ENCODE measurements at places on chromosomes 1 and 21.
A peak's percentile ranks its signal among the peaks of the same experiment; 100 is the strongest.

DNA sequence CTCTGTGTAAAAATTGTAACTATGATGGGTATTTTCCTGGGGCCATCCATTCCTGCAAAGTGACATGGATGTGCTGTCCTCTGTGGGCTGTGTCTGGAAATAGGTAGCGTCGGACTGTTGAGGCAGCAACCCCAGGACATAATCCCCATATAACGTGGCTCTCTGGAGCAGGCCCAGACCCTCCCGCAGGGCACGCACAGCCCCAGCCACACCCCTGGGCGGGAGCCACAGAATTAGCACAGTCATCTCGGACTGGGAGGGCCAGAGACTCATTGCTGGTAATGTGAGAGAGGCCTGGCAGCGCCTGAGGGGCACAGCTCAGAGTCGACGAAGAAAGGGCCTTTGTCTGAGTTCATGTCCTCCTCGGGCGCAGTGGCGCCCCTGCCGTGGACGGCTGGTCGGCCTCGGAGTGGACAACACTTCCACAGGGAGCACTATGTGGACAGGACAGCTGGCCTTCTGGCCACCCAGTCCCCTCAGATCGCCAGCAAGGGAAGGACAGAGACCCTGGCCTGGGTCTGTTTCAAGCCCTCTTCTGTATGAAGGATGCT lies 20.1 kb downstream of the SIM2 start:
- DNase-seq = no peak

- DNase-seq = no peak
Measured at GRCh38 chr1:41802532-41803501, 115.9 kb downstream of the HIVEP3 start.

GRCh38 chr1:197390856-197391255 lies 122.8 kb downstream of the CRB1 start:
- no peak for DNase-seq

DNA sequence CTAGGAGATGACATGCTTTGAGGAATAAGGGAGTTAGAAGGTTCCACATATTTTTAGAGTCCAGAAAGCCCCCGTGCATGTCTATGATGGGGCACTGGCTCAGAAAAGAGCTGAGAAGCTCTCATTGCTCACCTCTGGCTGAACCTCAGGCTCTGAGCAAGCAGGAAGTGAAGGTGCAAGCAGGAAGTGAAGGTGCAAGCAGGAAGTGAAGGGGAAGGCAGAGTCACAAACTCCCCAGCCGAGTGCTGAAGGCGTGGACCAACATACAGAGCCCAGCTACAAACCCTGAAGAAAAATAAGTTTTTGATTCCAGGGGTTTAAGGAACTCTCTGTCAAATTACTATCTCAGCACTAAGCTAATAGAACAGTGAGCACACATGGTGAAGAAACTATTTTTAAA lies 7.0 kb downstream of the KRTAP10-8 start:
- DNase-seq = peak; percentile 53

DNA sequence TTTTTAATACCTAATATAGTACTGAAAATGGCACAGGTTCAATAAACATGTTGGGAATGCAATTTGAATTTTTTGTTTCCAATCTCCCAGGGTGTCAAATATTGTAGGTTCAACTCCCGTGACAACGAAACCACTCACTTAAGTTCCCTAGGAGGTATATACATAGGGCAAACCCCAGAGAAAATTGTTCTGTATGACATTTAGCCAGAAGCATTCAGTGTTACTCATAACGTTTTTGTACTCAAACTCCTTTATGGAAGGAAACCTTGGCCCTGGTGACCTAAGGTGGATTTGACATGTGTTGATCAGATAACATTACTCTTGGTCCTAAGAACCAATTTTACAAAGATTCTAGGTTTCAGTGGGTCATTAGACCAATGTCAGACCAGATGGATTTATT lies 110.6 kb downstream of the USP25 start:
- DNase-seq = no peak

GRCh38 chr1:79259390-79260336 lies 253.1 kb upstream of the ADGRL4 start:
- DNase-seq = no peak

- DNase-seq = no peak
Measured at GRCh38 chr21:20649231-20649630, 349.0 kb upstream of the NCAM2 start.

GRCh38 chr1:201842472-201843027 lies 13.6 kb downstream of the IPO9 start:
- no peak for DNase-seq

DNA sequence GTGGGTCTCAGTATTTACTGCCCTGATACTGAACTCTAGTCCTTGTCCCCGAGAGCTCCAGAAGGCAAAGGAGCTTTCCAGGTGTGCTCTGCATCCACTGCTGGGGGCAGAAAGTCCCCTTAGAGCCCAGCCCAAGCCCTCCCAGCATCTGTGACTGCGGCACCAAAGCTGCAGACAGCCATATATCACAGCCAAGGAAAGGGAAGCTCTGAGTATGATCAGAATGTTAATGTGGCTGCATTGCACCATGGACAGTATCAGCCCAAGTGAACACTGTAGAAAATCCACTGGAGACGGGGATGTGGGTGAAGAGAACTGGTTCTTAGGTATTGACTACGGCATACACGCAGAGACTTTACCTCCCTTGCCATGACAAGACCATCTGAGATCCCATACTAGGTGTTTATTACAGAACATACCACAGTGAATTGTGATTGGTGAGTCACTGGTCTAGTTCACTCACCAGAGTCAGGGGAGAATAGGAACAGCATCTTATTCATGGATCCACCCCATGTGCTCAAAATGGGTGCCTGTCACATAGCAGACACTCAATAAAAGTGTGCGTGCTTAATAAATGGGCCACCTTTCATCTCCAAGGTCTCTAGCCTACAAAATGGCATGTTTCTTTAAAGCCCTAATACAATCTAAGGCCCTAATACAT lies 170.3 kb downstream of the HHIPL2 start:
- DNase-seq = no peak

DNA sequence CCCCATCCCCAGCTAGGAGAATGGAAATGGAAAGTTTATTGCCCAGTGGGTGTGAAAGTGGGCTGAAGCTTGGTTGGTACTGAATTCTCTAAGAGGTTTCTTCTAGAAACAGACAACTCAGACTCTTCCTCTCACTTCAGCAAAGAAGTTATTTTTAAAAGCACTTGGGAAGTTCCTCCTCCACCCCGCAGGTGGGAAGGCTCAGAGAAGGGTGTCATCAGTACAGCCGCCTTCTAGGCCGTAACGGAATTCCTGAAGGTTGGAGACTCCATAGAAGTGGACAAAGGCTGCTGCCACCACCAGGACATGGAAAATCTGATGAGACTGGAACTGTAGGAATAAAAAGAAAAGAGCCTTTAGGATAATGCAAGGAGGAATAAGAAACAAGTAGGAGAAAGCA lies 14.3 kb upstream of the KLHL12 start:
- no peak for DNase-seq

GRCh38 chr1:47190857-47191256 lies 1.0 kb upstream of the PDZK1IP1 start:
- DNase-seq = no peak

DNA sequence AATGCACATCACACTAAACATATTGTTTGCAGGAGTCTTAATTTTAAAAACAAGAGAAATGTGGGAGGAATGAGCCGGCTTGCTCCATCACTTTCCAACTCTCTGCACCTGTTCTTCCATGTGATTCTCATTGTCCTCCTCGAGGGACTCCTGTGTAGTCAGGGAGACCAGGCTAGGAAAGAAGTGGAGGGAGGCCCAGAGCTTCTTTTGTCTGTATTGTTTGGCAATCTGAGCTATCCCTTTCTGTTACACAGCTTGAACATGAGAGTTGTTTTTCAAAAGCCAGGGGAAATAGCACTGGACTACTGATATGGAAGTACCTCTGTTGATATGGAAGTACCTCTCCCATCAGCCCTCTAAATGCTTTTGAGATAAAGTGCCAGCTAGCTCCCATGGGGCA lies 18.8 kb upstream of the LRRC8D start:
- no peak for DNase-seq

- peak; percentile 12 for DNase-seq
Measured at GRCh38 chr1:66533804-66534740, at the start of gene SGIP1. SGIP1 (plus strand) TSS chr1:66534153; CDS start chr1:66534359, 206 bp downstream.

GRCh38 chr1:24198766-24199165 lies 11.7 kb upstream of the IFNLR1 start:
- no peak for DNase-seq

- no peak for DNase-seq
Measured at GRCh38 chr1:53524428-53525375, 65.5 kb downstream of the DMRTB1 start.

DNA sequence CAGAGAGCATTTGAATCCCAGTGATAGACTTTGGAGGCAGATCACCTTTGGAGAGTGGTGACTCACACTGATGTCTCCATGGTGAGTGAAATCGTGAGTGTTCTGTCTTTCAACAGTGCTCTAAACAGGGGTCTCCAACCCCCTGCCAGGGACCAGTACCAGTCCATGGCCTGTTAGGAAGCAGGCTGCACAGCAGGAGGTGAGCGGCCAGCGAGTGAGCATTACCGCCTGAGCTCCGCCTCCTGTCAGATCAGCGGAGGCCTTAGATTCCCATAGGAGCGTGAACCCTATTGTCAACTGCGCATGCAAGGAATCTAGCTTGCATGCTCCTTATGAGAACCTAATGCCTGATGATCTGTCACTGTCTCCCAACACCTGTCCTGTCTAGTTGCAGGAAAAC lies 61.8 kb upstream of the B3GALNT2 start:
- DNase-seq = no peak

GRCh38 chr1:29736582-29737188 lies 500.4 kb downstream of the PTPRU start:
- DNase-seq = peak; percentile 16

DNA sequence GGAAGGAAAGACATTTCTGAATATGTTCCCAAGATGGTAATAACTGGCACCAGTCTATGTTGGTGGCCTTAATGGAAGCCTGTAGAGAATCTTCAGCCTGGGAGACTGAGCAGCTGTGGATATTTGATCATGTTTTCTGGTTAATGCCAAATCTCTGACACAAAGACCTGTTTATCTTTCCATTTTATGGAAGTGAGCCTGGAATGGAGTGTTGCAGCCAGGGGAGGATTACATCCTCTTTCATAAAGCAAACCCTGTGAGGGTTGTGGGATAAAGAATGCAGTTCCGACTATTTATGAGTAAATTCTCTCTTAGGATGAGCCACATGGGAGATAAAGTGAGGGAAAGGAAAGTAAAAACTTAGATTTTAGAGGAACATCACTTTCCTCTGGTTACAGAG lies 144.1 kb downstream of the PCP4 start:
- DNase-seq = no peak

DNA sequence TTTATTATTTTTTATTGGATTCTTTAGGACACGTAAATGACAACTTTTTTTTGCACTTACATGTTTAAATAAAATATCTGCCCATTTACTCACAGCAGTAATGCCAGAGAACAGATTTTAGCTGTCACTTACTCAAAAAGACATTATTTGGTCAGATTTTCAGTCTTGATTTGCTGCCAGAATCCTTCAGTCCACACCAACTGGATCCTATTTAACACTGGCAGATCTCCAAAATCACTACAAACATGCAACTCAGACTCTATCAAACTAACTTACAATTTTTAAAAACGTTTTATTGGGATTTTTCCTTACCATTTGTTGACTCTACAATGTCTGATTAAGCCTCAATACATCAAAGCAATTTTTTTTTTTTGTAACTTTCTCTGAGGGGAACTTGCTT lies 11.1 kb downstream of the ATP6V1G3 start:
- DNase-seq = no peak

GRCh38 chr21:33078907-33079582 lies 9.1 kb downstream of the OLIG1 start:
- peak; percentile 43 for DNase-seq

GRCh38 chr1:209248649-209249279 lies 334.8 kb upstream of the CAMK1G start:
- peak; percentile 60 for DNase-seq

DNA sequence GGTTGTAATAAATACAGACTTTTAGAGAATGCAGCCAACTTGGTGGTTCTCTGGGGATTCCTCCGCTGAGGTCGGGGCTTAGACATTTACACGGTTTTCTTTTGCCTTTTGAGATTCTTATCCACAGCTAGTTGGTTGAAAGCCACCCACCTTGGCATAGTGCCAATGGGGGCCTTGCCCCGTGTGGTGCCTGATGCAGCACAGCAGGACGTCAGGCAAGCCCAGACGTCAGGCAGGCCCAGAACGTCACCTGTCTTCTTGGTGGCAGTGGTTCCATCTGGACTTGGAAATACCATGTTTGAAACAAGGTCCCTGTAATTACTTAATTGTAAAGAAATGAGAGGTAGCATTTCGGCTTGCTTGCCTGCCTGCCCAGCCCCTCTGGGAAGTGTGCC lies 78.5 kb downstream of the GALNT2 start:
- DNase-seq = no peak

GRCh38 chr1:118290046-118290445 lies 105.0 kb upstream of the SPAG17 start:
- no peak for DNase-seq

DNA sequence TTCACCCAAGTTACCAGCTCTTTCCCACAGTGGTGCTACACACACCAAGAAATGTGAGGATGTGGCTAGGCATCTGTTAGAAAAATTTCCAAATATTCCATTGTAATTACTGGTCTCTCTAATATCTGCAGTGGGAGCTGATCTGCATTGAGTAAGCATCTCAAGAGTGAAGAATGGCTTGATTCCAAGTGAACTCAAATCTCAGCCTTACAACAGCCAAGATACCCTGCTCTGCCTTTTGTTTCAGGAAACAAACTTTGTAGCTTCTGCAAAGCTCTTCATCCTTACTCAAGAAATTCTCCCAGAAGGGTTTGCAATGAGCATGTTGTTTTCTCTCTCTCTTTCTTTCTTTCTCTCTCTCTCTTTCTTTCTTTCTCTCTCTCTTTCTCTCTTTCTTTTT lies 181.1 kb downstream of the FCRL5 start:
- DNase-seq = no peak

- DNase-seq = no peak
Measured at GRCh38 chr1:119631433-119632102, 16.5 kb downstream of the ZNF697 start.

GRCh38 chr1:185325413-185325812 lies 8.4 kb upstream of the IVNS1ABP start:
- DNase-seq = no peak

DNA sequence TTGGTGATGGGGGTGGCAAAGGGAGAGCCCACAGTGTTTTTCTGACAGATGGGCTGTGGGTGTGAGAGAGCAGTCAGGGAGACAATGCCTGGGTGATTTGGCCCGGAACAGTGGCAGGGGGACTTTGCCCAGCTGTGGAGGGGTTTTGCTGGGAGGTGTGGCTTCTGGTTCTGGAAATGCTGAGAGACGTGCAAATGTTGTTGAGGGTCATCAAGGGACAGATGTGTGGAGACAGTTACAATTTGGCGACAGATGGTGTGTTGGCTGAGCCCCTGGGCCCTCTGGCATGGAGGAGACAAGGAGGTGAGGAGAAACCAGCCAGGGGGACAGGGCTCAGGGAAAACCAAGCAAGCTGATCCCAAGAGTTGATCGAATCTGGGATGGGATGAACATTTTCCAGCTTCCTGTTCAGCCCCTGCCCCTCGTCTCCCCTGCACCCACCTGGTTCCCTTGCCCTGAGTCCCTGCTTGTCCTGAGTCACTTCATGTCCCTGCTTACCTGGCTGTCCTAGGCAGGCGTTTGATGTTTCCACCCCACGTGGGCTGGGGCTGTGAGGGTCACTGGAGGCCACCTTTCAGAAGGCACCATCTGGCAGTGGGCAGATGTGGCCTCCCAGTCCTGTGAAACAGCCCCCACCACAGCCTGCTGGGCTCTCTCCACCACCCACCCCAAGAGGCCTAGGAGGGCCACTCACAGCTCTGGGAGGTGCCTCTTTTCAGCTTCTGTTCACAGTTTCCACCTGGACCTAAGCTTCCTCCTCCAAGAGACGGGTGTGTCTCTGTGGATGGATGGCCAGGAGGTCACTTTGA lies 15.8 kb upstream of the ZNF678 start:
- DNase-seq = no peak

- no peak for DNase-seq
Measured at GRCh38 chr21:16624479-16625118, 888.2 kb upstream of the CXADR start.

All from stimulated activated CD4-positive, alpha-beta T cell treated with anti-CD3 and anti-CD28 coated beads, Interleukin-15, amount 100 ng/mL, for 24 hours (primary cell).